ENCODE measurements at places on chromosomes 5 and 9. TPM values are rescaled to one million over a fixed set of nuclear protein-coding genes. Genes with fewer than 3 reads are reported as not detected.

Gene CDX1
- 0.68 TPM for total RNA-seq

Gene PCDHB15
- 2.4 TPM for total RNA-seq

Gene HAVCR1
- total RNA-seq = 0.25 TPM

Gene VLDLR
- 47.8 TPM for total RNA-seq

Gene PCDHA13
- total RNA-seq = 5.8 TPM

Gene ANKRD31
- 1.4 TPM for total RNA-seq

Gene ADAMTS16
- 27.6 TPM for total RNA-seq

DNA sequence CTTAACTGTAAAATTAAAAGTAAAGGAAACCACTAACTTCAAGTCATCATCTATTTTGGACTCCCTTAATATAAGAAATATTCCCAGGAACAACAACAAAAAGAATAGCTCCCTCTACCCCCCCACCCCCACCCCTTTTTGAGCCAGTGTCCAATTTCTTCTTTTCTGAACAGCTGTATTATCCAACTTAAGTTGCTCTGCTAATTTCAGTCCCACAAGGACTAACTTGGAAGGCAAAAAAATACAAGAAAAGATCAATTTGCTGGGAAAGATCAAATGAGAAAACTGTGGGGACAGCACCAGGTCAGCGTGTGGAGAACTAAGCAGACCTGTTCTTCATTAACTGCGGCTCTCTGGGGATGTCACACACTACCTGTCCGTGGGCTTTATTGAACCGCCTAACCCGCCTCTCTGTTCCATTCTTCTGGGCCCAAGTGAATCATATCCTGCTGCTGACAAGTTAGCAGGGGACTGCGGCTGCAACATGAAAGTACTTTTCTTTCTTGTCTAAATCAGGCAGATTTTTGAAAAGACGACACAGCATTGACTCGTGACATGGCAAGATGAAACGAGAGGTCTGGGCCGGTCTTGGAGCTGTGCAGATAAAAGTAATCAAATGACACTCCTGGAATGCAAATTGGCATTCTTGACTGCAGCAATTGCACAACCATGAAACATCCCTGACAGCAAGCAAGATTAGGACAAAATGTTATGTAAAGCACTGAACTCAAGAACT lies 2.7 kb downstream of the BNC2 start:
- no peak for DNase-seq

DNA sequence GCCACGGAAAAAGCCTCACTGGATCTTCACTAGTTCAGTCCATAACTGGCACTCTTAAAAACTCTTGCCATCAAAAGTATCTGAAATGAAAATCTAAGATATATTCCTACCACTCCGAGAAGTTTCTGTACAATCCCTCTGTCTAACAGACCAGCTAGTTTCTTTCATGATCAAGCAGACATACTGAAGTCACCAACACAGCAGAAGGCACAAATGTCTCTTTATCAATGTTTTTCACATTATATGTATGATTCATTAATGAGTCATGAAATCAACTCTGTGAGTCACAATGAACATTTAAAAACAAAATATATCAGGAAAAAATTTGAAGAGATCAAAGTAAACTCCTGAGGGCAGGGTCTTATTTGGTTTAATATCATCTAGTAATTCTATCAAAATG lies 50.8 kb downstream of the F2R start:
- DNase-seq = no peak

DNA sequence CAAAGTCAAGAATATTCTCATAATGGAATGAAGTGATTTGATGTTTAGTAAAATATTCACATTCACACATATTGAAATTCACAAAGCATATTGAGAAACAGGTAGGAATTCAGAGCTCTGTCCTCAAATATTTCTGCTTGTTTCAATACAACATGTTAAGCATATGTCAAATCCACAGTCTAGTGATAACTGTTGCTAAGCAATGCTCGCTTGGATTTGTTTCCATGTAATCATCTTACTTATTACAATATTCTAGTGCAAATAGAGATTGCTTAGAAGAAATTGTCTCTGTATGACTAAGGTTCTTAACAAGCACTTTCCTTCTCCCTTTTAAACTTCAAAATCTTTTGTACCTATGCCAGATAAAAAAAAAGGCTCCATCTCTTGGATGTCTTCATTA lies 995.7 kb downstream of the CDH18 start:
- DNase-seq = no peak

- DNase-seq = no peak
Observed at GRCh38 chr5:18394443-18394804, 760.2 kb downstream of the TAF11L14 start.

DNA sequence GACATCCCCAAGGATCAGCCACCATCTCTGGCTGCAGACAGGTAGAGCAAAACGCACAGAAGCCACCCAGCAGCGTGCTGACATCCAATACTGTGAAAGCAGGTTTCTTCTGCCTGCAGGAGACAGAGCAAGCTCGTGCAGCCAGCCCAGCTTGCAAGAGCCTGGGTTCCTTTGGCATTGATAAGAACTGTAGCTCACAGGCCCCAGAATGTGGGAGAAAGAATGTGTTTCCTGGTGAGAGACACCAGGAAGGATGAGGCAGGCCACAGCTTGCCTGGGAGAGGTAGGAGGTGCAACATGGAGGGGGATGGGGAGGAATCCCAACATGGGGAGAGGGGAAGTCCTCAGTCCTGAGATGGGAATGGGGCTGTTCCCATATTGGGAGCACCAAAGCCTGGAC lies 34.0 kb upstream of the ARAP3 start:
- no peak for DNase-seq

- DNase-seq = no peak
Observed at GRCh38 chr9:86599561-86599960, 245.4 kb upstream of the TUT7 start.

GRCh38 chr5:169097374-169098326 lies 203.3 kb downstream of the SLIT3 start:
- no peak for DNase-seq

DNA sequence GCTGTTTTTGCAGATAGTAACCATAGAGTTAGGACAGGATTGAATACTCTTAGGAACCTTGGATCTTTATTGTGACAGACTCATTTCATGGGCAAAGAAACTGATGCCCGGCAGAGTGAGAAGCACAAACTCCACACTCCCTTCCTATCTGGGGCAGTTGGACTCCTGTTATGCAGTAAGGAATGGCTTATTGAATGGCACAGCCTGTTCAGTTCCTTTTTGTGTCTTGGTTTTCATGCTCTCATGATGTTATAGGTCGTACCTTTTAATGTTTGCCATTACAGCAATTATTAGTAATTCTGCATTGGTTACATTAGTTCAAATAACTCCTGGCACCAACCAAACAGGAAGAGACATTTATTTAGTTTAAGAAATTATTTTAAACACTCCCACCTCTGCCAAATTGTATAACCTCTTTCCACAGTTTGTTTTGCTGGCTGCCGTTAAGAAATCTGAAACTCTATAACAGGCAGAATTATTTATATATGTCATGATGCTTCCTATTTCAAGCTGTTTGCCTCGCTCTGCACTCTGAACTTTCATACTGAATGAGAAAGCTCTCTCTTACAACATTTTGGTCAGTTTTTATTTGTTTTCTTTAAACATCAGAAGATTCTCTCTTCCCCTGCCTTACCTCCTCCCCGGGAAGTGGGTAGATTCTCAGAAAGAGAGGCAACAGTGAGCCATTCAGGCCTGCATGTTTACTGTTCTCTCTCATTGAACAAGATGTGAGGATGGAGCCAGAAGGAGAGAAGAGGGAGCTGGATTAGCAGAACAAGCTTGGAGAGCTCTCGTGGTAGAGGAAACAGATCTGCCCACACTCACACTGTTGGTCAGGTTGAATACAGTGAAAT lies 144.4 kb downstream of the ARHGEF28 start:
- no peak for DNase-seq

- DNase-seq = no peak
Observed at GRCh38 chr5:1415626-1416360, 29.4 kb downstream of the SLC6A3 start.

- no peak for DNase-seq
Observed at GRCh38 chr5:76462097-76462667, 59.1 kb downstream of the IQGAP2 start.

- DNase-seq = no peak
Observed at GRCh38 chr5:15044521-15044920, 172.9 kb upstream of the ANKH start.

DNA sequence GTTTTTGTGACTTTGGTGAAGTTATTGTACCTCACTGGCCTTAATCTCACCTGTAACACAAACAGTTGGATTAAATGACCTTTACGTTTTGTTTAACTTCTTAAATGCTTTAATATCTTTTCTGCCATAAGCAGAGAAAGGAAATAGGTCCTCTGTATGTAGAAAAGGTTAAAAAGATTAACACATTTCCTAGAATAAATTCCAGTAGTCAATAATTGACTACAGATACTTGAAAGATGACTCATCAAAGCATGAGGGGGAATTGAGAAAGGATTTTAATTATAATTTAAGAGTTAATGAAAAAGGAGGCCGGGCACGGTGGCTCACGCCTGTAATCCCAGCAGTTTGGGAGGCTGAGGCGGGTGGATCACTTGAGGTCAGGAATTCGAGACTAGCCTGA lies 35.8 kb upstream of the CMYA5 start:
- no peak for DNase-seq

DNA sequence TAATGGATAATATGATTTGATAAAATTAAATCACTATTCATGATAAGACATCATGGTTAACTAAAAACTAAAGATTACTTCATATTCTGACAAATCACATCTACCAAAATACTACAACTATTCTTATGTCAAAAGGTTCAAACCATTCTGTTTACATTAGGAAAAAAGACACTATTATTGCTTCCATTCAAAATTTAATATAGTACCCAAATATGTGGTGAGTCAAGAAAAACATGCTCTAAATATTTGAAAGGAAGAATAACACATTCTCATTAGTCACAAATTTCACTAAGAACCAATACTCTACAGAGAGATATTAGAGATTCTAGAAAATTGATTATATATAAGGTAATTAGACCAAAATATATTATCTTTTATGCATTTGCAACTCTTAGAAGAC lies 234.0 kb downstream of the TMEM232 start:
- no peak for DNase-seq

Data from mesothelial cell of epicardium (in vitro differentiated cells).